Stimulated activated CD8-positive, alpha-beta memory T cell treated with anti-CD3 and anti-CD28 coated beads, Interleukin-4, amount 100 ng/mL, for 48 hours (primary cell): ENCODE measurements at places on chromosomes 11 and 22.

- DNase-seq, result peak; percentile 28
These were observed 2.0 kb upstream of the EHD1 start for GRCh38 chr11:64880240-64881001.

- peak; percentile 45 for DNase-seq
These were observed 5.3 kb upstream of the TNKS1BP1 start for GRCh38 chr11:57330029-57330428.

DNA sequence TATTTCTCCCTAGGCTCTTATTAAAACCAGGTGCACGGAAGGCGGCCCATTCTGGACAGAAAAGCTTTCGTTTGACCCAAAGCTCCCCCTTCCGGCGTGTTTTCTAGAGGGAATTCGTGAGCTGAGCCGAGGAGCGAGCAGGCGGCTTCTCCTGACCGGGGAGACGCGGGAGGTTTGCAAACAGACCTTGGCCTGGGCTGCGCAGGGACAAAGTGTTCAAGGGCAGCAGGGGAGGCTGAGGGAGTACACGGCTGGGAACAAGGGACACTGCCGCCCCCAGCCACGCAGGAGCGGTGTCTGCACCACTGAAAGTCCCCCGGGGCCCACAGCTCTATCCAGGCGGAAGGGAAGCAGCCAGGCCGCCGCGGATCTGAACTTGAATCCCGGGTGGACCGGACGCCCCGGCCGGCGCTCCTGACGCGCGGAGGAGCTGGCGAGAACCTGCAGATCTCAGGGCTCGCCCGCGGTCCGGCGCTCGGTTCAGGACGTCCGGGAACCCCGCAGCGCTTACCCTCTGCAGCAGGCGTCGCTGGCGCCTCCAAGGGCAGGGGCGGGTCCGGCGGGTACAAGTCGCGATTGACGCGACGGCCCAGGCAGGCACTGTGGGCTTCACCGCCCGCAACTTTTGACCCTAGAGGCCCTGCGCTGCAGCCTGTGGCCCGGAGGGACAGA, 101.9 kb downstream of the WT1 start:
- peak; percentile 61 for DNase-seq

DNA sequence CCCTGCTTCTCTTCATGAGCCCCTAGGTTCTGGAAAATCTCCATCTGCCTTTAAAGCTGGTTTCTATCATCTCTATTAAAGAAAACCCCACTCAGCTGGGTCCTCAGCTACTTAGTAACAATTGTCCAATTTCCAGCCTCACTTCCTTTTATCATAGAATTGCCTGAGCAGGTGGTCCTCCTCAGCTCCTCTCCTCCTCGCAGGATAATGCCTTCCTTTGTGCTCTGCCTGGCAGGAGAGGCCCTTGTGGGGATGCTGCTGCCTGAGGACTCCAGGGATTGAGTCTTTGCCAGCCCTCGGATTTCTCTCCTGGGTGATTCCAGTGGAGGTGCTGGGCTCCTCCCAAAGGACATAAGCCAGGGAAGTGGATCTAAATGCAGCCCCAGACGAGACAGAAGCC, 448.3 kb downstream of the INSC start:
- DNase-seq, result no peak

- no peak for DNase-seq
These were observed 2.8 kb downstream of the NTM start for GRCh38 chr11:131373095-131373725.

DNA sequence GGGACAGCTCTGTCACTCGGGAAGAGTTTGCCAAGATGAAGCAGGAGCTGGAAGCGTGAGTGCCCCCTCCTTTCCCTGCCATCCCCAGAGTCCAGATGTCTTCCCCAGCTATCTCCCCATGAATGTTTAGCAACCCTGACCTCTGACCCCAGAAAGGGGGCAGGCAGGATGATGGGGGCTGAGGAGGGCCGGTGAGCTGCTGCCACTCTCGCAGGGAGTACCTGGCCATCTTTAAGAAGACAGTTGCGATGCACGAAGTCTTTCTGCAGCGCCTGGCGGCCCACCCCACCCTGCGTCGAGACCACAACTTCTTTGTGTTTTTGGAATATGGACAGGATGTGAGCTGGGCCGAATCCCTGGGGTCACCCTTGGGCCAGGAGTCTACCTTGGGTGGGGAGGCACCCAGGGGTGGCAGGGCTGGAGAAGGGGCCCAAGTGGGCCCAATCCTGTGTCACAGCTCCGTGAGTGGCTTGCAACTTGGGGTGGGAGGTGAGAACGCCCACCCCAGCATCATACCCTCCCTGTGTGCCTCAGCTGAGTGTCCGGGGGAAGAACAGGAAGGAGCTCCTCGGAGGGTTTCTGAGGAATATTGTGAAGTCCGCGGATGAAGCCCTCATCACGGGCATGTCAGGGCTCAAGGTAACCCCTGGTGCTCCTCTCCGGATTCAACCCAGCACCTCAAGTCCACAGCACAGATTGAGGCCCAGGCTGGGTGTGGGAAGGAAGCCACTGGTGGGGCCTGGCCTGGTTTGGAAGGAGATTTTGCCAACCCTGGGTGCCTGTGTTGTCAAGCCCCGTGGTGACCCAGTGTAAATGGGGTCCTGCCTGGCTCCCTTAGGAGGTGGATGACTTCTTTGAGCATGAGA, 7.5 kb downstream of the CFL1 start:
- DNase-seq, result peak; percentile 32

GRCh38 chr11:77074626-77075221, 8.0 kb downstream of the CAPN5 start:
- no peak for DNase-seq

GRCh38 chr11:128904656-128905344, 13.6 kb downstream of the KCNJ5 start:
- no peak for DNase-seq

GRCh38 chr22:35204807-35205775, 52.2 kb upstream of the HMGXB4 start:
- no peak for DNase-seq

- DNase-seq, result no peak
These were observed 7.2 kb upstream of the ZNF280A start for GRCh38 chr22:22527312-22527711.

DNA sequence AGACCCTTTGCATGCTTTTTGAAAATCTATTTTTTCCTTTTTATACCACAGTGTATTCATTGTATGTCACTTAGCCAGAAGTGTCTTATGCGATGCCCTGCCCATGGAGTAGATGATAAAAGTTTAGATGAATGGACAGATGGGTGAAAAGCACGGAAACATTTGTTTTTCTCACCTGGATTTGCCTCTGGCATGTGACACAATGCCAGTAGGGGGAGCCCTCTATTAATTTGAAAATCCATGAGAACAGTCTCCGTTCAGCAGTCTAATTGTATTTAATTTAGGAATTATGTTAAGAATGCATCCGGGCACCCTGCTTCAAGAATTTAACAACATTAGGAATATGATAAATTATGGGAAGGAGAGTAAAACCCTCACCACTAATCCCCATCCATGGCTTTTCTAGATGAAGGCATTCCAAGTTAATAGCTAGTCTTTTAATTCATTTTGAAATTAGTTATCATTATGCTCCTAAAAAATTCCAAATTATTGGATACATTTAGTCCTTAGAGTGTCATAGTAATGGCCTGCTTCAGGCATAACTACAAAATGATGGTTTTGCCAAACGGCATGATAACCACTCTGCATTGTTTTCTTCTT, 55.3 kb upstream of the ALKBH3 start:
- no peak for DNase-seq

GRCh38 chr11:18347471-18348125, 25.2 kb downstream of the GTF2H1 start:
- no peak for DNase-seq

GRCh38 chr22:25844601-25845000, 102.6 kb downstream of the MYO18B start:
- no peak for DNase-seq

- DNase-seq, result no peak
These were observed 620.6 kb downstream of the SOX6 start for GRCh38 chr11:15735706-15736105.

DNA sequence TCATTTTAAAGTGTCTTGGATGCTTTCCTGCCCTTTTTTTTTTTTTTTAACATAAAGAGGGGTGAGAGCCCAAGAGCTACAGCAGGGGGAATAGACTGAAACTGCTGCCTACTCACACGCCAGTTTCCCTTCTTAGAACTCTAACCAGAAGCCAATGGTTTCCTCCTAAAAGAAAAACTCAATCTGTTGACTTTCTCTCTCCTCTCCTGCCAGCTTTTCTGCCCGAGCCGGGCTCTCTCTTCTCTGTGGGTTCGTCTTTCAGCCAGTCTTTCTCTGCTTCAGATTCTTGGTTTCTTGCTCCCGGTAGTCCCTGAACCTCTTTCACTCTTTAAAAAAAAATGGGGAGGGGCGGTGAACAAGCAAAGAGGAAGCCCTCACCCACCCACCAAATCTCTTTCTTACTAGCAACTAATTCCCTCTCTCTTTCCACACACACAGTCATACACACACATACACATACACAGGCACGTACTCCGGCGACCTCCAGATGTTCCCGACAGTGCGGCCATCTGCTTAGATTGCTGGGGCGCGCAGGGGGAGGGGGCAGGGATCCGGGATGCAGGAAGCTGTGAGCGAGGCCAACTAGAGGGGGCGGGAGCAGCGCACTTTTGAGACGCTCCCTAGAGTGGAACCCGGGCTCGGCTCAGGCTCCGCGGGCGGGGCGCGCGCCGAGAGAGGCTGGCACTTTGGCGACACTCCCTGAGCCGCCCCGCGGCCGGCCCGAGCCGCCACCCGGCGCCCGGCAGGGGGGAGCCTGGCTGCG, 444 bp upstream of the TSKU start:
- peak; percentile 79 for DNase-seq

GRCh38 chr11:120682866-120683265, 171.3 kb downstream of the GRIK4 start:
- no peak for DNase-seq

DNA sequence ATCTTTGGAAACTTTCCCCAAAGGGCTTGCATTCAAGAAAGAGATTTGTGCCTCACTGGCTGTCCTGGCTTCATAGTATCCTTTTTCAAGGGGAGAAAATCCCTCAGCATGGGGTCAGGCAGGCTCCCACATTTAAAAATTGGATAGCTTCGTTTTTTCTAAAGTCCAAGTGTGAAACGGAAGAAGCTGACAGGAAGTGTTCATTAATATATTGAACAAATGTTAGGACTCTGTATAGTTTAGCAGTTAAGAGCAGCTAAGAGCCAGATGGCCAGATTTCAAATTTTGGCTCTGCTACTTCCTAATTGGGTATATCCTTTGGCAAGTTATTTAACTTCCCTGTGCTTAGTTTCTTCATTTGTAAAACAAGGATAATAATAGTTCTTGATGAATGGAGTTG, 354.9 kb upstream of the FAT3 start:
- DNase-seq, result no peak

DNA sequence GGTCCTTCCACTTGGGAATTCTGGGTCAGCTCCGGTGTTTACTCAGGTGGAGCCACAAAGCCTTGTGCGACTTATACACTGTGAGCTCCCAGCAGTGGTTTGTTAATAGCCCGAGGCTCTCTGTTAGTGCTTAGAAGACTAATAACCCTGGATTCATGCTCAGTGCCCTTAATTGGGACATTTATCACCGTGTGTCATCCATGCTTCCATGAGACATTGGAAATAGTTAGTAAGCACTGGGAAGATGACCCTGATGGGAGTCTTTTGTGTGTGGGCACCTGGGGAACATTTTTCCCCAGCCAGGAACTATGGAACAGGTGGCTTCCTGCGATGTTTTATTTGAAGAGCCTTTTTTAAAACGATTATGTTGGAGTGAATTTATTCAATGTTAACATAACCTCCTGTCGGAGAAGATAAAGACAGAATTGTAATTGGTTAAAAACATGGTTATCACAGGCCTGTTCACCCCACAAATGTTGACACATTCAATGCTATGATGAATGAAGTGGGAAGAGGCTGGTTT, 188.9 kb downstream of the MYO18B start:
- DNase-seq, result no peak

DNA sequence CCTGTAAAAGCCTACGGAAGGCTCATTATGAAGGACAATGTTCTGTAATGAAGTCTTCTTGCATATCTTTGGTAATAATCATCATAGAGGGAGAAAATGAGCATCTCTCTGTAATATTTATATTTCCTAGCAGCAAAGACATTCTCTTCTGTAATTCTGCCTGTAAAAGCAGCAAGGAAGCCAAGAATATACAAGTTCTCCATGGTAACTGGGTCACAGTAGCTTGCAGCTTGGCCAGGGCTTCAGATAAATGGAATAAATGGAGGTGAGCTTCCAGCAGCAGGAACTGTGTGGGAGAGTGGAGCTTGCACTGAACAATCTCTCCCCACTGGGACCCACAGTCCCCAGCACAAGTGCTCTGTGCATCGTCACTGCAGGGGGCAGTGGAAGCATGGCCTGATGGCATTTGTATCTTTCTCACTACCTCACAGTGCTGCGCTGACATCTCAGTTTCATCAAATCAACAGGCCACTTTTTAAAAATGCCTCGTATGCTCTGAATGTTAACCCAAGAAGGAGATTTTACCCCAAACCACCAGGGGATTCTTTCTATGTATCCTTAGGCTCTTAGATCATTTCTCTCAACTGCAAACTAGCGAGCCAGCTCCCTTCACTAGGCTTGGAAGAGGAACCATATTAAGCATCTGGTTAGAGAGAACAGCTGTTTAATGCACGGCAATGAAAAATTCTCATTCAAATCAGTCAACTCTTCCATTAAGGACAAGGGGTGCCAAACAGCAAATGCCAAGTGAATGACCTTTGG, 1059.7 kb downstream of the OPCML start:
- DNase-seq, result no peak

DNA sequence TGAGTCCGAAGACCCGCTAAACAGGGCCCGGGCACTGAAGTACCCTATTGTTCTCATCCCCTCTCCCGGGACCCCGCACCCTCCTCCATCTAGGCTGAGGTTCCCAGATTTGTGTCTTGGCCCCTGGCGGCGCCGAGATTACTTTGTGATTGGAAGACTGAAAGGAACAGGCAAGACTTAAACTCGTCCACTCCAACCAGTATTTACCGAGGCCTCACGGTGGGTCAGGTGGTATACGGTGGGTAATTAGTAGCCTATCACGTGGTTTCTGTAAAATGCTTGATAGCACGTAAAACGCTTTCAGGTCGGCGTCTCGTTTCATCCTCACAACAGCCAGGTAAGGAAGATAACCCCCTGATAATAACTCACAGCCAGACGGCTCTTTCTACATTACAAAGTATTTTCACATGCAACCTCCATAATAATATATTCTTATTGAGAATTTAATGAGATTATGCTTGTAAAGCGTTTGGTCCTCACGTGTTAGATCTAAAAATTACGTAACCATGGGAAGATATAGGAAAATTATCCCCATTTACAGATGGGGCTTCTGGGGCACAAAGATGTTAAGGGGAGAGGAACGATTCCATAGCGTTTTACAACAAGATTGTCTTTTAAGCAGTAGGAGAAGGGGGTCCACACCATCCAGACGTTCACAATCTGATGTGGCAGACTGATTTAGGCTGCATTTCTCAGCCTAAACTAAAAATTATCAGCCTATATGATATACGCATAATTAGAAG, 642 bp upstream of the PIK3C2A start:
- DNase-seq, result peak; percentile 66

GRCh38 chr22:26169315-26170111, at the start of gene SEZ6L:
Gene SEZ6L, plus strand, starts transcription at chr22:26169462. Its CDS starts 208 bp downstream, at chr22:26169670.
- DNase-seq, result no peak

- DNase-seq, result no peak
These were observed 61.1 kb upstream of the PHOX2A start for GRCh38 chr11:72305077-72305476.

GRCh38 chr11:35182317-35182939, 43.5 kb downstream of the CD44 start:
- no peak for DNase-seq

- no peak for DNase-seq
These were observed at the start of gene BID for GRCh38 chr22:17774206-17774925. Gene BID, minus strand, starts transcription at chr22:17774469. Its CDS starts 24,353 bp downstream, at chr22:17750116.

- DNase-seq, result peak; percentile 37
These were observed 827 bp downstream of the GSC2 start for GRCh38 chr22:19149047-19149883.
